A549 (cell line): ENCODE measurements at places on chromosomes 13 and 19. TPM values are rescaled to one million over a fixed set of nuclear protein-coding genes. Genes with fewer than 3 reads are reported as not detected.

- DNase-seq = peak; percentile 47
Observed at GRCh38 chr19:54208784-54209057, 8.1 kb downstream of the RPS9 start.

GRCh38 chr13:72384879-72385278 lies 342.6 kb downstream of the MZT1 start:
- DNase-seq = no peak

DNA sequence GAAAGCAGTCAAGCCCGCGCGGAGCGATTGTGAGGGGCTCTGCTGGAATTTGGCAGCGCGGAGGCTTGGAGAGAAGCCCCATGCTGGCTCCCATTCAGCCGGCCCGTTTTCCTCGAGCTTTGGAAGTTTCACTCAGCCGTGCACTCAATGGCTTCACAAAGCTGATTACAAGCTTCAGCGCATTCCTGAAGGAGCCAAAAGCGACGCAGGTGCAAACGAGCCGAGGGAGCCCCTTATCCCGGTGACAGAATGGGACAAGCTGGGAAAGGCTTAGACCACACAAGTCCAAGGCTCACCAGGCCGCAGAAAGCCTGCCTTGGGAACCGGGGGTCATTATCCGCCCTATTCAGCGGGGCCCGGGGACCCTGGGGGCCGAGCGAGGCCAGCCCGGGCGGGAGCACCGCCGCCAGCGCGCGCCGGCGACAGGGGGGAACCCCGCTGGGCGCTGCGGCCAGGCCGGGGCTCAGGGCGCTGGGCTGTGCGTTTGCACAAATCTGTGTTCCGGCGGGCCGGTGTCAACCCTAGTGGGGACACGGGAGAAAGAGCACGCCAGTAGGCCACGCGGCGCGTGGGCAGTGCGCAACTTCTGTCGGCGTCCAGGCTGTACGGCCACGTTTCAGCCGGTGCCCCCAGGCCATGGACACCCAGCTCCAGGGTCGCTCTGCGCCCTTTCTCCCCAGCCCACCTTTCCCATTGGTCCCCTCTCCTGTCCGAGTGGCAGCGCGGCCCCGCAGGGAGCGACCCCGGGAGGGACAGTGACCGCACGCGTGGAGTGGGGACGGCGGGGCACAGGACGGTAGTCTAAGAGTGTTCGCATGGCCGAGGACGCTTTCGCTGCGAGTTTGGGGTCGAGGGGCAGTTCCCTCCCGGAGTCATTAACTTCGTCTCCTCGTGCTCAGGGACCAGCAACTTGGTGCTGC lies 37.3 kb downstream of the SOX1 start:
- no peak for DNase-seq

Gene NTF4
- 1.0 to 2.4 TPM (median 1.7 TPM) in 3 replicates for polyA plus RNA-seq

DNA sequence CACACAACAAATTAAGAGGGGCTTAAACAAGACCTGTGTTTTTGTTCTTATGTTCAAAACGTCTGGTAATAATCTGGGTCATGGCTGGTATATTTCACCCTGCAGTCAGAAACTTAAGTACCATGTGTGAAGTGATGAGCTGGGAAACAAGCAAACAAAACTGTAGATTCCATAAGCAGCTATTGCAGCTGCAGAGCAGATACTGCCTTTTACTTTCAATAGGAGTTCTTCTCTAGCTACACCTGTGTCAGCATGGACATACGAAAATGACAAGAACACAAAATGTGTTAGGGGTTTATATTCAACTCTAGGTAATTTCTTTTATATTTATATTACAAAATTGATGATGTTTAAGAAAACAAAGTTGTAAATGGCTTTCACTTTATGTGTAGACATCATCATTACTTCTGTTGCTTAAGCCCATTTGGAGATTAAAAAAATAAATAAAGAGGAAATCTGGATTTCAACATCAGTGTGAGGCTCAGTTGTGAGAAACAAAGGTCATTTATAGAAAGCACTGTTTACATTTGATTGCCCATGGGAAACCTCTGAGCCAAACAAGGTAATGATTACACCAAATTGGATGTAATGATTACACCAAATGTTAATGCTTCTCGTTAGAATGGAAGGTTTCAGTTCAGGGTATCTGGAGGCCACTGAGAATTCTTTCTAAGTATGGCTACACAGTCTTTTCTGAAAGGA lies 451.0 kb upstream of the SLC10A2 start:
- no peak for DNase-seq

Gene ZNF737
- 0.03 to 0.15 TPM (median 0.05 TPM) in 3 replicates for polyA plus RNA-seq

GRCh38 chr13:72170571-72170970 lies 303.6 kb upstream of the DACH1 start:
- no peak for DNase-seq

DNA sequence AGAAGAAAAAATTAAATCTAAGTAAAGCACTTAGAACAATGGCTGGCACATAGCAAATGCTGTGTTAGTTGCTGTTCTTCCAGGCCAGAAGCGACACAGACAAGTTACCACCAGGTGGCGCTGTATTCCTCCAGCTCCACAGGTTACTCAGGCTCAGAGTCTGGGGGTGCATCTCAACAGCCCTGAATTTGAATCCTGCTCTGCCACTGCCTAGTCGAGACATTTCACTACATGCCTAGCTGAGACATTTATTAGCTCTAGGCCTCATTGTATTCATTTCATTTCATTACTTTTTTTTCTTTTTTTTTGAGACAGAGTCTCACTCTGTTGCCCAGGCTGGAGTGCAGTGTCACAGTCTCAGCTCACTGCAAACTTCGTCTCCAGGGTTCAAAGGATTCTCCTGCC lies 16.4 kb upstream of the CYP2B6 start:
- peak; percentile 89 for DNase-seq

Gene RDH8
- 0.05 TPM in 1 of 3 replicates, not detected in the others for polyA plus RNA-seq

Gene EDNRB
- not detected in 3 replicates for polyA plus RNA-seq

Gene WDR88
- polyA plus RNA-seq = not detected in 3 replicates

DNA sequence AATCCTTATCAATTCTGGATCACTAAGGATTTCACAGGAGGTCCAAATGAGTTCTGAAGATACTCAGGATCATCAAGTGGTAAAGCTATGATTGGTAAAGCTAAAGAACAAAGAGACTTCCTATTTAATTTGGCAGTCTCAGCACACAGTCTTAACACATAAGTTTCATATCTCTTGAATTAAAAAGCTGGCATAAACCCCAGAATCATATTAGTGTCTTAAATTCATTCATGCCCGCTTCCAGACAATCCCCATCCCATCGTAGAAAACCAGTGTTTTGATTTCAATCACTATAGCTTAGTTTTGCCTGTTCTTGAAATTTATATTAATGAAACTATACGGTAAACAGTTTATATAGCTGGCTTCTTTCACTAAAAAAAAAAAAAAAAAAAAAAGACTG lies 278.7 kb downstream of the DIAPH3 start:
- DNase-seq = no peak

DNA sequence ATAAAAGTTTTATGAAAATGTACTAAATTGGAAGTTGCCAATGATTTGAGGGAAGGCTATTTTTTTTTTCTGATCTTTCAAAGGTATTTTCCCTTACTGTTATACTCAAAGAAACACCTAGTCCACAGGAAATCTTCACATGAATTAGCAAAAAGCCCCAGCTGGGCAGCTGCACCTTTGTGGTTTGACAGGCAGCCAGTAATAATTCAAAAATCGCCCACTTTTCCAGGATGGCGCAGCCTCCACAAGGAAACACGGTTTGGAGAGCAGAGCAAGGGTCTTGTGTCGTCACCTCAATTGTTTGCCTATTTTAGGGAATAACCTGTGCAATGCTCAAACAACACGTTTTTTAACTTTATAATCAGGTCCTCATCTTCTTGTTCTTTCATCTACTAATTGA lies 324.9 kb upstream of the GPC6 start:
- DNase-seq = no peak

- DNase-seq = no peak
Observed at GRCh38 chr19:3149526-3150505, 14.0 kb downstream of the GNA15 start.

- no peak for DNase-seq
Observed at GRCh38 chr19:8093740-8094139, 41.2 kb downstream of the CCL25 start.

Gene PSG7
- 0.07 TPM in 1 of 3 replicates, not detected in the others for polyA plus RNA-seq

Gene SULT2A1
- polyA plus RNA-seq = not detected in 3 replicates

DNA sequence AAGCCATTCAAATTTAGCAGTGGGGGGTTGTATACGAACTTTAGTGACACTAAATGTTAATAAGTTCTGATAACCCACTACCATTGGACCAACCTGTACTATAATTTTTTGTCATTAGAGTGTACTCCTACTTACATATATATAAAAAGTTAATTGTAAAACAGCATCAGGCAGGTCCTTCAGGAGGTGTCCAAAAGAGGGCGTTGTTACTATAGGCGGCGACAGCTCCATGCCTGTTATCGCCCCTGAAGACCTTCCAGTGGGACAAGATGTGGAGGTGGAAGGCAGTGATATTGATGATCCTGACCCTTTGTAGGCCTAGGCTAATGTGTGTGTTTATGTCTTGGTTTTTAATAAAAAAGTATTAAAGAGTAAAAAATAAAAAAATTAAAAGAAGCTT lies 27.5 kb downstream of the SPRYD7 start:
- no peak for DNase-seq

Gene CCDC169
- polyA plus RNA-seq = 1.0 to 1.7 TPM (median 1.3 TPM) in 3 replicates

DNA sequence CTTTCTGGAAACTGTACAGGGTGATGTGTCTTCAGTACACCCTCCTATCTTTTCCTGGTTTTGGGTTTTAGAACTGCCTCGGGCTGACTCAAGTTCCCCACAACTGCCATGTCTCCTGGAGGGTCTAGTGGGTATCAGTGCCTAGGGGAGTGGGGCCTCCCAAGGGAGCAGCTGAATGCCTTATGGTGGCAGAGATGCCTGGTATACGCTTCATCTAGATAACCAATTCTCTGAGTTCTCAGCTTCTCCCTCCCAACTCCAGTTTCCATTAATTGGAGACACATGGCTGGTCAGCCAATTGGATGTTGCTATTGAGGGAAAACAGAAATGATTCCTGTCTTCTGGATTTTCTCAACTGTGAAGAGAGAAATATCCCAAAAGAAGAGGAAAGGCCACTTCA lies 12.8 kb downstream of the ZNF439 start:
- DNase-seq = no peak

Gene RASGRP4
- polyA plus RNA-seq = 0.09 to 0.30 TPM (median 0.18 TPM) in 3 replicates

DNA sequence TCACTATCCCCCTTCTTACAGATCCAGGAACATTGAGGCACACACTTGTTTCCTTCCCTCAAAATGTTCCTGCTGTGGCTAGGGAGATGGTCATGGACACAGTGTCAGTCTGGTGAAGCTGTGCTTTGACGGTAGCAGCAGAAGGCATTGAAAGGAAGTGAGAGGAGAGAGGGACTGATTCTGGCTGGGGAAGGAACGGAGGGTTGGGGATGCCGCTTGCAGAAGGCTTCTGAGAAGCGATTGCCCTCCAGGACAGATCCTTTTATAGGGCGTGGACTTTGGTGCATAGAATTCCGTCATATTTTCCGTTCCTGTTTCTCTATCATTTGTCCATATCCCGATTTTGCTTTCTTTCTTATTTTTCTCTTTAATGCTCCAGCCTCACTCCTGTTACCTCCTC lies 14.1 kb upstream of the MYH14 start:
- DNase-seq = no peak

GRCh38 chr19:40300668-40301067 lies 15.5 kb upstream of the AKT2 start:
- no peak for DNase-seq

DNA sequence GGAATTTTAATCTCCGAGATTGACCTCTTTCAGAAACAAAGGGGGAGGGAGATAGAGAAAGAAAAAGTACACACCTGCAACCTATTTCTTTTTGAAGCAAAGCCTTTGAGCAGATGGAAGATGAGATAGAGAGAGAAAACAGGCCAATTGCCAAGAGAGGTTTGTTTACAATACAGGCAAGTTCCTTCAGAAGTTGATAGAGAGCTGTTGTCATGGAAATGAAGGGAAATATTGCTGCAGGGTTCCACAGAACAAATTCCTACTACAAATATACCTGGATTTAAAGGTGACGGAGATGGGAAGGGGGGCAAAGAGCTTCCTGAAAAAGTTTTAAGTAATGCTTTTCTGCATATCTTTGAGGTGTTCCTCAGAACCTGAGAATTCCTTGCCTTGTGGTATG lies 388.4 kb downstream of the NDFIP2 start:
- no peak for DNase-seq

GRCh38 chr19:43798026-43798545 lies 4.2 kb downstream of the LYPD5 start:
- no peak for DNase-seq
